ENCODE measurements at places on chromosomes 3 and 15. TPM values are rescaled to one million over a fixed set of nuclear protein-coding genes. Genes with fewer than 3 reads are reported as not detected.

- no peak overlapping the region for H3K27ac ChIP-seq
- DNase-seq = no peak
- no peak overlapping the region for H3K4me3 ChIP-seq
These were observed 14.9 kb upstream of the PCSK6 start for GRCh38 chr15:101504373-101504772.

GRCh38 chr3:18527691-18528090 is 102.6 kb upstream of the SATB1 start:
- peaks cover 51% of the 10 kb centered on the region for H3K36me3 ChIP-seq
- no peak overlapping the region for H3K4me3 ChIP-seq
- DNase-seq = no peak
- peaks cover 10% of the 10 kb centered on the region for H3K4me1 ChIP-seq
- no peaks in the 10 kb centered on the region for H3K27me3 ChIP-seq
- no peak overlapping the region for H3K27ac ChIP-seq

GRCh38 chr3:79016587-79017376 is 751.0 kb downstream of the ROBO1 start:
- H3K4me1 ChIP-seq = peaks cover 22% of the 10 kb centered on the region
- H3K4me3 ChIP-seq = no peak overlapping the region
- no peaks in the 10 kb centered on the region for H3K36me3 ChIP-seq
- DNase-seq = no peak

DNA sequence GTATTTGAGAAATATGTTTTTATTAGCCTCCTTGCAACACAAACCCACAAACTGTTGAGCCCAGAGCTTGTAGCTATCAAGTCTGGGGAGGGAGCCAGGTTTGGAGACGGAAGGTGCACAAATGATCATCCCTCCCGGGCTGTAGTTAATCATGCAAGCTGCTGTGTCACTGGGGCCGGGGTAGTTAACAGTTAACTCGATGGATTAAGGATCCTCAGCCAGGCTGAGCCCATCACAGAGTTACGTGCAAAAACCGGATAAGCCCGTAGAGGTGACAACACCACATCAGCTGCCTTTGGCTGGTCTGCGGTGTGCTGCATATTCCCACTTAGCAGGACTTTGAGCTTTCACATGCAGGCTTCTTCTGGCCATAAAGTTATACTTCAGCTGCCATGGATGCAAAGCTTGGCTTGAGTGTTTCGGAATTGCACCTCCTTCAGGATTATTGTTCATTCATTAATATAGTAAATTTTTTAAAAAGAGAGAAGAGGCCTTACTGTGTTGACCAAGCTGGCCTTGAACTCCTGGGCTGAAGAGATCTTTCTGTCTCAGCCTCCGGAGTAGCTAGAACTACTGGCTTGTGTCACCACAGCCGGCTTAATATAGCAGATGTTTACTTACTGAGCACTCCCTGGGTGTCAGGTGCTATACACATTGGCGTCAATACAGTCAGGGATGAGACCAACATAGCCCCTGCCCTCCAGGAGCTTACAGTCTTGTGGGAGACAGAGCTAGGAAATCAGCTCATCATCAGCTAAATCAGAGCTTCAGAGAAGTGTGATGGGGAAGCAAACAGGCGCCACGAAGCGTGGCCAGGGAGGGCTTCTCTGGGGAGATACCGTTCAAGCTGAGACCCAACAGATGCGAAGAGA is 226.8 kb upstream of the BHLHE40 start:
- no peaks in the 10 kb centered on the region for H3K27me3 ChIP-seq
- peaks cover 56% of the 10 kb centered on the region for H3K4me1 ChIP-seq
- H3K4me3 ChIP-seq = no peak overlapping the region
- no peak overlapping the region for H3K27ac ChIP-seq
- no peak for DNase-seq

GRCh38 chr15:86611417-86612040 is 531.9 kb downstream of the AGBL1 start:
- no peaks in the 10 kb centered on the region for H3K27me3 ChIP-seq
- DNase-seq = no peak
- no peak overlapping the region for H3K4me3 ChIP-seq
- H3K4me1 ChIP-seq = peaks cover 22% of the 10 kb centered on the region
- H3K36me3 ChIP-seq = peaks cover 5% of the 10 kb centered on the region

DNA sequence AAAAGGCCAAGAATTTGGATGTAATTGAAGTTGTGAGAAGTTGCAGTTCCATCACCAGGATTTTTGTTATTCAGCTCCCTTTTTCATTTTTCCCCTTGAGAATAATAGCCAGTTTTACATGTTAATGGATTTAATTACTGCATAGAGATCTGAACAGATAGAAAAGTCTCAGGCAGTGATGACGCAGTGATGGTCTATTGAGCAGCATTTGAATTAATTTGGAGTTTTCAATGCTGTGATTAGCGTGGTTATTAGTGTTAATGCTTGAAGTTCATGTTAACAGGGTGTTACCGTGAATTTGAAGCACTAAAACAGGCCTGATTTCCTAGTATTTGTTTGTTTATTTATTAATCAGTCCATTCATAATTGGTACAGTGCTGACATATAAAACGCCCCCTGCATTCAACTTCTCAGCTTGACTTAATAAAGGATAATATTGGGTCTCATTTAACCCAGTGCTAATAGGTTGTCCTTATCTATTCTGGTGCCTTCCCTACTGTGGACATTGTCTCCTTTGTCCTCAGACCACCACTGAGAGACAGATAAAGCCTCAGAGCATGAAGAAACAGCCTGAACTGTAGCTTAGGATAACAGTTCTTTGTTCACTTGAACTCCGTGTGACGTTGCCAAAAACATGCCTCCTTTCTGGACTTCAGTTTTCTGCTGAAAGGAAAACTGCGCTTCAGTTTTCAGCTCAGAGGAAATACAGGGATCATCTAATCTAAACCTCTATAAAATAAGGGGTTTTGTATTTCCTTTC is 82.4 kb downstream of the RTP4 start:
- no peaks in the 10 kb centered on the region for H3K36me3 ChIP-seq
- H3K4me1 ChIP-seq = no peaks in the 10 kb centered on the region
- H3K4me3 ChIP-seq = no peak overlapping the region

GRCh38 chr3:64900156-64900555 is 212.4 kb upstream of the ADAMTS9 start:
- DNase-seq = no peak
- H3K4me3 ChIP-seq = no peak overlapping the region
- H3K4me1 ChIP-seq = no peaks in the 10 kb centered on the region
- no peaks in the 10 kb centered on the region for H3K36me3 ChIP-seq
- no peaks in the 10 kb centered on the region for H3K27me3 ChIP-seq

- H3K27ac ChIP-seq = no peak overlapping the region
- peaks cover 3% of the 10 kb centered on the region for H3K36me3 ChIP-seq
- H3K4me3 ChIP-seq = no peak overlapping the region
- H3K4me1 ChIP-seq = no peaks in the 10 kb centered on the region
- no peaks in the 10 kb centered on the region for H3K27me3 ChIP-seq
- no peak for DNase-seq
These were observed 554.1 kb downstream of the FHIT start for GRCh38 chr3:60697132-60697531.

DNA sequence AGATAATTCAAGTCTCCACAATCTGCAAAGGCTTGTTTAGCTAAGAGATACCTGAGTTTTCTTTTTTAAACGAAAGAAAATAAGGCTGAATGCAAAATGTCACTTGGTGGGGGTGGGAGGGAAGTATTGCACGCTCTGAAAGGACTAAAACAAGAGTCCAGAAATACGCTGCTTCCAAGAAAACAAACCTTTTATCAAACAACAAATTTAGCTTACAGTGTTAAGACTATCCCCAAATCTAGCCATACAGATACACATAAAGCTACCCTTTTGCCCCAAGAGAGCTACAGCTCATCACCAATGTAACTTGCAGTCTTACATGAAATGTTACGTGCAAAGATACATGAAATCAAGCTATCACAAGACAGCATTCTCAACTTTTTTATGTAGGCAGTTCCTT is 522.5 kb downstream of the FOXP1 start:
- no peak for DNase-seq
- H3K27ac ChIP-seq = no peak overlapping the region
- no peaks in the 10 kb centered on the region for H3K27me3 ChIP-seq
- peaks cover 60% of the 10 kb centered on the region for H3K4me1 ChIP-seq
- no peak overlapping the region for H3K4me3 ChIP-seq
- H3K36me3 ChIP-seq = peaks cover 36% of the 10 kb centered on the region

GRCh38 chr3:60755094-60755493 is 496.2 kb downstream of the FHIT start:
- DNase-seq = no peak
- no peak overlapping the region for H3K27ac ChIP-seq
- peaks cover 6% of the 10 kb centered on the region for H3K4me1 ChIP-seq
- H3K27me3 ChIP-seq = no peaks in the 10 kb centered on the region
- peaks cover 7% of the 10 kb centered on the region for H3K36me3 ChIP-seq

DNA sequence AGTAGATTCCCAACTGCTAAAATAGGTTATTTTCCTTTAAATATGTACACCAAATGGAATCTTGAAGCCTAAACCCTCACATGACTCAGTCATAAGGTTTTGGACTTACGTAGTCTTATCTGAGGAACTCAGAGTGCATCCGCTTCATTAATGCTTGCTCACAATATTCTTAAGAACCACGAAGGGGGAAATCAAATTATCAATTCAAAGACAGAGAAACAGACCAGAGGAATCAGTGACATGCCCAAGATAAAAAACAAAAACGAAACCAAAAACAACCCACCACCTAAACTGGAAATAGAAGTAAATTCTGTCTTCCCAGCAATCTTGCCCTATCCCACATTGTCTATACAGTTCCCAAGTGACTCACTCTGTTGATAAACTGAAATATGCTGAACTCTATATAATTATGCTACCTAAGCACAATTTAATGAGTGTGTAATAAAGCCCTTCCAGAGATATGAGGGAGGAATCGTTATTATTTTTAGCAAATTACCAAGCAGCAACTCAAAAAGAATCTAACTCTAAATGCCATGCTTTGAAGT is 135.4 kb upstream of the CBLB start:
- peaks cover 6% of the 10 kb centered on the region for H3K4me1 ChIP-seq
- DNase-seq = no peak
- no peak overlapping the region for H3K4me3 ChIP-seq

GRCh38 chr3:13584901-13585300 is 36.0 kb downstream of the FBLN2 start:
- no peak overlapping the region for H3K27ac ChIP-seq
- peaks cover 5% of the 10 kb centered on the region for H3K4me1 ChIP-seq
- no peaks in the 10 kb centered on the region for H3K27me3 ChIP-seq
- no peaks in the 10 kb centered on the region for H3K36me3 ChIP-seq
- no peak overlapping the region for H3K4me3 ChIP-seq

DNA sequence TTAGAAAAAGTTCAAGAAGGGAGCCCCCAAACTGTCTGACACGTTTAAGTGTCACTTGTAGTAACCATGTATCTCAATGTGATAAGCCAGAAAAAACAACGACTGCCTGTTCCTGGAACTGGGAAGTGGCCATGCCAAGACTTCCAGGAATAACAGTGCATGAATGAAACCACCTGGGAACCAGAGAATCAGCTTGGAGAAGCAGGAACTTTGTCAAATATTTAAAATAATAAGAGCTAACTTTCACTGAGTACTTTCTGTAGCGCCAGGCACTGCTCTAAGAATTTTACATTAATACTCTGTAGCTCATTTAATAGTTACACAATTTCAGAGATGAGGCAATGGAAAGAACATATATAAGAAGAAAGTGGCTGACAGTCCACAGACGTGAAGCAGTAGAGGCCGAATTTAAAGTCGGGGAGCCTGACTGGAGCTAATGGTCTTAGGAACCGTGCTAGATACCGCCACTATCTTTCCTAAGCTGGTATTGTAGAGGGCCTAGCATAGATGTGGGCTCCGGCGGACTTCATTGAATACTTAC is 876 bp downstream of the PLSCR1 start:
- DNase-seq = no peak
- H3K27me3 ChIP-seq = no peaks in the 10 kb centered on the region
- peaks cover 38% of the 10 kb centered on the region for H3K36me3 ChIP-seq
- peak overlapping the region; percentile 93 for H3K27ac ChIP-seq

DNA sequence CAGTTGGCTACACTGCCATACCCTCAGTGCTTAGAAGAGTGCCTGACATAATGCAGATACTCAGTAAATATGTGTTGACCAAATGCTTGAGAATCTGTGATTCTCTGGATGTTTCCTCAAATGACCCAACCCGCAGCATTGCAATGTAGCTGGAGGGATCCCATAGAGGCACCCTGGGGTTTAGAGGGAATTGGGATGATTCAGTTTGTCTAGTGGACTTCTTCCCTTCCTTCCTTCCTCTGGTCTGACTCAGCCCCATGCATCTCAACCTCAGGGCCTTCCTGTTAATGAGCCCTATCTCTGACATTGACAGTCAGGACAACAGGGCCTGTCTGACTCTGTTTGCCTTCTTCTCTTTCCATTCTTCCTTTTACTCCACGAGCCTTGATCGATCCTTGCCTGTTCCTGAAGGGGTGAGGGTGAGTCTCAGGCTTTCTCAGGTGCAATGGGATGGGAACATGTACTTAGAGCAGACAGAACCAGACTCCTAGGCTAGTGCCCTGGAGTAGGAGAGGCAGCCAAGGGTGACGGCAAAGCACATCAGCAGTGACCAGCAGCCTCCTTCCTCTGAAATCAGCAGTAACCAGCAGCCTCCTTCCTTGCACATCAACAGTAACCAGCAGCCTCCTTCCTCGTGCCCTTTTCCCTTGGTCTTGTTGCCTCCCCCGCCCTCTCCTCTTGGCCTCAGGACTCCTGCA is 78.2 kb downstream of the DGKG start:
- no peak overlapping the region for H3K4me3 ChIP-seq
- H3K4me1 ChIP-seq = no peaks in the 10 kb centered on the region
- no peak for DNase-seq
- no peak overlapping the region for H3K27ac ChIP-seq
- H3K27me3 ChIP-seq = no peaks in the 10 kb centered on the region
- H3K36me3 ChIP-seq = no peaks in the 10 kb centered on the region

GRCh38 chr15:31383139-31383538 is 56.5 kb downstream of the KLF13 start:
- no peaks in the 10 kb centered on the region for H3K27me3 ChIP-seq
- no peak overlapping the region for H3K4me3 ChIP-seq
- H3K36me3 ChIP-seq = peaks cover 35% of the 10 kb centered on the region
- no peak for DNase-seq
- peaks cover 42% of the 10 kb centered on the region for H3K4me1 ChIP-seq

- no peaks in the 10 kb centered on the region for H3K36me3 ChIP-seq
- no peak overlapping the region for H3K4me3 ChIP-seq
- H3K27me3 ChIP-seq = no peaks in the 10 kb centered on the region
These were observed 760.8 kb upstream of the CFAP20DC start for GRCh38 chr3:59810606-59811005.

DNA sequence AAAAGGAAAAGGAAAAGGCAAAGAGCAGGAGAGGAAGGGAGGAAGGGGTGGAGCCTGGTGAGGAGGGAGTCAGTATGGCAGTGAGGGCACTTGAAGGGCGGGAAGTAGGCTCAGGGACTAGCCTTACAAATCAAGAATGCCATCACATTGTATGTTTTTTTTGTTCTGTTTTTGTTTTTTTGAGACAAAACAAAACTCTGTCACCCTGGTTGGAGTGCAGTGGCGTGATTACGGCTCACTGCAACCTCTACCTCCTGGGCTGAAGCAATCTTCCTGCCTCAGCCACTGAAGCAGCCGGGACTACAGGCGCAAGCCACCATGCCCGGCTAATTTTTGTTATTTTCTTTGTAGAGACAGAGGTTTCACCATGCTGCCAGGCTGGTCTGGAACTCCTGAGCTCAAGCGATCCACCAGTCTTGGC is 10.5 kb upstream of the PIK3CB start:
- no peak for DNase-seq
- no peaks in the 10 kb centered on the region for H3K27me3 ChIP-seq
- H3K27ac ChIP-seq = no peak overlapping the region
- no peaks in the 10 kb centered on the region for H3K36me3 ChIP-seq

GABRA5 gene
- not detected for total RNA-seq

ANKRD63 gene
- total RNA-seq = not detected

ELP6 gene
- total RNA-seq = 51.4 TPM

TRPM1 gene
- not detected for total RNA-seq

RGMA gene
- total RNA-seq = 0.08 TPM

Data from activated naive CD8-positive, alpha-beta T cell treated with anti-CD3 and anti-CD28 coated beads for 36 hours (primary cell).